WTC11 (cell line): ENCODE measurements at places on chromosomes 6 and 20.

DNA sequence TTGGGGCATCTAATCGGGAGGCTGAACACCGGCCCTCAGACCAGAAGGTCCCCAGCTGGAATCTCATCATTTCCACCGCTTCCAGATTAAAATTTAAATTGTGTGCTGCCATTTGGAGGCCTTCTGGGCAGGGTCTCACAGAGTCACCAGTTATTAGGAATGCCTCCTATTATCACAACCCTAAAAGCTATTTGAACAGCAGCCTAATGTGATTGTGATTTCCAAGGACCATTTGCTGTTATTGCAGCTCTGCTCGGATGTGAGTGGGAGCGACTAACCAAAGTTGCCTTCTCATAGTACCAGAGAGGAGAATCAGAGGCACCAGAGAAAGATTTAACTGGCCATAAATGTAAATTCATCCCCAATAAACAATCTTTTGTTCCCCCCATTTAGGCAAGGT lies 277.3 kb downstream of the RNF144B start:
- no peak for DNase-seq

- DNase-seq: no peak
Measured at GRCh38 chr6:150018846-150019580, 6.3 kb downstream of the RAET1L start.

- DNase-seq: peak; percentile 13
Measured at GRCh38 chr6:40719671-40720374, 132.7 kb upstream of the LRFN2 start.

DNA sequence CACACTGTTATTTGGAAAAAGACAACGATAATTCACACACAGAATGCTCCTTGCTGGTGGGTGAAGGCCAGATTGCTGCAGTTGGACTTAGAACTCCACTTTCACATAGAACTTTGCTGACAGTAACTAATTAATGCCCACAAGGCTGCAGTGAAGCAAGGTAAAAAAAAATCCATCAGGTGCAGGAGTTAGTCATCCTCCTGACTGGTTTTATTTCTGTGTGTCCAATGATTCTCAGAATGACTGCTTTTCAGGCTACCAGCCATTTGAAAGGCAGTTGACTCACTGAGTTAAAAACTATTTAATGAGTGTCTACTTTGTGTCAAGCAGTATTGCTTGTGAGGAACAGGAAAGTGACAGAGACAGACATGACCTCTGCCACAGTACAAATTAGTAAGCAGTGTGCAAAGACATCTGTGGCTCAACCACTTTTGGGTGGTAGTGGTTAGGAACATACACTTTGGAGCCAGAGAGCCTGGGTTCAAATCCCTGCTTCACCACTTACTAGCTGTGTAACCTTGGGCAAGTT lies 41.9 kb downstream of the ELOVL5 start:
- no peak for DNase-seq

GRCh38 chr6:141426400-141426980 lies 706.2 kb upstream of the GJE1 start:
- DNase-seq: no peak

- DNase-seq: no peak
Measured at GRCh38 chr6:84466511-84466910, 239.1 kb upstream of the CEP162 start.

DNA sequence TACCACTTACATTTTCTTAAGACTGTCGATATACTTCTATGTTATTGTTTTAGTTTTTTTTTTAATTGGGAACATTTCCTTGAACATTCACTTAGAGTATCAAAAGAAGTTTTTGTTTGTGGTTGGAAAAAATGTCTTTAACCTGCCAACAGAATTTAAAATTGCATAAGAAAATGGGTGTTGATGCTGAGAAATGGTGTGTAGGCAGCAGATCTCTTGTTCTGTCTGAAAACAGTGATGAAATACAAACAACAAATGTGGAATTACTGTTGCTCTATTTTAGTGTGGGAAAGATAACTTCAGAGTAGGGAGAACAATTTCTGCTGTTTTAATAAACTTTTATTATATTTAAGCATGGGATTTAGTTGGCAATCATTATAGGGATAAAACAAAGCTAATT lies 293.5 kb downstream of the CDKAL1 start:
- DNase-seq: no peak

DNA sequence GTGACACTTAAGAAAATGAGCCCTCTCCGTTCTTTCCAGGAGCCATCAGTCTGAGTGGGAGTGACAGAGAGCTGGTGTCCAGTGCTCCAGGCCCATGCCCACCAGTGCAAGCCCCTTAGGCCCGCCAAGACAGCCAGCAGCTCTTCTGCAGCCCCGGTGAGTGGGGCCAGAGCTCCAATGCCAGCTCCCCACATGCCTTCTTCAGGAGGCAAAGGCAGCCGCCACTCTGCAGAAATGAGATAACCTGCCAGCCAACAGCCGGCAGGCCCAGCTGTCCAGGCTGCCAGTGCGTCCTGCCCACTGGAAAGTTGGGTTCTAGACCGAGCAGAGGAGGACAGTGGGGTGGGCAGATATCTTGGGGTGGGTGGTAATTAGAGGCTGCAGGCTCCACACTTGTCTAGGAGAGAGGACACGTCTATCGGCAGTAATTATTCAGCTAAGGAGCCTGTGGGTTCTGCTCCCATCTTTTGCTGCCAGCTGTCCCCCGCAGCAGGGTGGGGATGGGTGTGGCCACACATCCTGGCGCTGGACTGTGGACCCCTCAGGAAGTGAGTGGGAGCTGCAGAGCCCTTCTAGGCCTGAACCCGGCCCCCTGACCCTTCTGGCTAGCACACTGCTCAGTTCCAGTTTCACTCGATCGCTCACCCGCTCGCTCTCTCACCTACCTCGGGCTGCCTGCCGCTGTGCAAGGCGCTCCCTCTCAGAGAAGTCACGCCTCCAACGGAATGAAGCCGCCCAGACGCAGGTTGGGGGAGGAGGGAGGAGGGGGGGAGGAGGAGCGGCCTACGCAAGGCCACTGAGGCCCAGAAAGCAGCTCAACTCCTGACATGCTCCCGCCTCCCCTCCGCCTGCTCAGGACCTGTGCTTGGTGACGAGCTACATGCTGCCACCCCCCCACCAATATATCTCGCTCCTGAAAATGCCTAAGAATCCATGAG lies 3.6 kb downstream of the GRM4 start:
- peak; percentile 73 for DNase-seq

- no peak for DNase-seq
Measured at GRCh38 chr6:105137388-105137787, 42.4 kb downstream of the POPDC3 start.

DNA sequence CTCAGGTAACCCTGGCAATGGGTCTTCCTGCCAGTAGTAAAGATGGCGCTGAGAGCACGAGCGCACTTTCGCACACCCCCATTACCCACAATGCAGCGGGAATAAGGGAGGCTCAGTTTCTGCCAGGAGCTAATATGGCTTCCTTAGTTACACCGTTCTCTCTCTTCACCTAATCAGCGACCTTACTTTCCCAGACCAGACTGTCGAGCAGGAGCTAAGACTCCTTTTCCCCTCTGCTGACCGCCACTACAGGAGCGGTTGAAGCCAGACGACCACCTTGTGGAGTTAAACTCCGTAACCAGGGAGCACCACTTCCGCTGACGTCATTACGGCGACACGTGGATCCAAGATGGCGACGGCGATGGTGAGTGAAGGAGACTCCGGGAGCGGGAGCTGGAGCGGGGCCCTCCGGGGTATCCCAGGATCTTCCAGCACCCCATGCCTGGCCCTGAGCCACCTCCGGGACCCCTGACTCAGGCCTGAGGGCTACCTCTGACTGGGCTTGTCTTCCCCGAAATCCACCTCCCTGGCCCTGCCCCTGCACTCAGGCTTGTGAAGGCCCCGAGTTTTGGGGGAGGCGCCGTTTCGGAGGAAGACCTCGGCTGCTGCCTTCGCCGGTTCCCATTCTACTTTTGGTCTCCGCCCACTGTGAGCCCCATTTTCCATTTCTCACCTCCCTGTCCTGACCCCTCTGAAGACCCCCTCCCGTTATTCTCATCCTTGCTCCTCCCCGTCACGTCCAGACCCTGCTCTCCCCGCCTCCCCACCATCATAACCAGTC lies at the start of gene TM9SF4:
Gene TM9SF4 (plus strand): TSS at position 323 of the 781 bp plus-strand sequence. CDS start 27 bp downstream, at position 350.
- DNase-seq: peak; percentile 86

DNA sequence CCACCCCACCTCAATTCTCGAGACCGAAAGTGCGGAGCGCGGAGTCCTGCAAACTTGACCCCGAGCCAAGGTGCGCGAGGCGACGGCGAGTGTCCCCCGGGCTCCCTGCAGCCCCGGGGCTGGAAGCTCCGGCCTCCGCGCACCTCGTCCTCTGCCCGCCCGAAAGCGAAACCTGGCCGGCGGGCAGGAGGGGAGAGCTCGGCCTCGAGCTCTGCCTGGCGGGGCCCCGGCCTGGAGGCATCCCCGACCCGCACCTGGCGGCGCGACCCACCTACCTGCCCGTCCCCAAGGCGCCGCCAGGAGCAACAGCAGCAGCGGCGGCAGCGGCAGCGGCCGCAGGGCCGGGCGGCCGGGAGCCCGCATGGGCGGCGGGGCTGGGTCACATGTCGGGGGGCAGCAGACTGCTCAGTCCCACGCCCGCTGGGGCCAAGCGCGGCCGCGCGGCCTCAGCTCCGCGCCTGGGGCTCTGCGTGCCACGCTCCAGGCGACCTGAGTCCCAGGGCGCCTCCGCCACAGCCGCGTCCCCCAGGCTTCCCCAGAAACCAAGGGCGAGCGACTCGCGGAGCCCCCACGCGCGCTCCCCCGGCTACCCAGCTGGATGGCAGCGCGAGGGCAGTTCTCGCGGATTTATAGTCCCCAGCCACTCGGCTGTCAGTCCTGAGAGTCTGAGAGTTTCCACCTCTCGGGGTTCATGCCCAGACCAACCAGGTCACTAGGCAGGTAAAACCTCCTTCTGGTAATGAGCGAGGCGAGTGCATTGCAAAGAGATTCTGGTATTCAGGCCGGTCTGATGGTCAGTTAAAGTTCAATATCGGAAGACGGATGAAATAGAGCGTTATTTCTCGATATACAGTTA lies at the start of gene IL20RA:
Gene IL20RA (minus strand): TSS at position 600 of the 856 bp plus-strand sequence. CDS start 237 bp downstream, at position 363.
- peak; percentile 59 for DNase-seq

GRCh38 chr6:14728396-14729024 lies 517.4 kb upstream of the JARID2 start:
- DNase-seq: no peak

- no peak for DNase-seq
Measured at GRCh38 chr20:24657878-24658620, 188.6 kb downstream of the SYNDIG1 start.

- peak; percentile 25 for DNase-seq
Measured at GRCh38 chr20:18669241-18670019, 81.6 kb downstream of the DTD1 start.

- DNase-seq: no peak
Measured at GRCh38 chr6:26223228-26223627, 136.0 kb downstream of the HFE start.

- no peak for DNase-seq
Measured at GRCh38 chr6:39224523-39225182, 4.6 kb downstream of the KCNK5 start.
